ENCODE measurements at places on chromosomes 6 and 20. TPM values are rescaled to one million over a fixed set of nuclear protein-coding genes. Genes with fewer than 3 reads are reported as not detected.

Gene TENT5A
- total RNA-seq, result 9.4 TPM

Gene ELOVL4
- 9.0 TPM for total RNA-seq

Gene L3MBTL3
- total RNA-seq, result 6.5 TPM

Gene HSF2
- 12.1 TPM for total RNA-seq

Gene CYP21A2
- not detected for total RNA-seq

Gene TMEM242
- 7.8 TPM for total RNA-seq

Gene SYNDIG1
- 1.8 TPM for total RNA-seq

Gene CYP39A1
- 3.4 TPM for total RNA-seq

Gene SIRPB1
- total RNA-seq, result not detected

Gene BTBD3
- total RNA-seq, result 25.0 TPM

Gene ZSCAN31
- total RNA-seq, result 1.9 TPM

Gene SCUBE3
- total RNA-seq, result 0.16 TPM

Gene WFDC5
- not detected for total RNA-seq

Gene CD93
- 8.6 TPM for total RNA-seq

Gene DDO
- 0.65 TPM for total RNA-seq

All from epithelial cell of alveolus of lung (primary cell).